ENCODE measurements at places on chromosomes 5 and 9.
A peak's percentile ranks its signal among the peaks of the same experiment; 100 is the strongest.

DNA sequence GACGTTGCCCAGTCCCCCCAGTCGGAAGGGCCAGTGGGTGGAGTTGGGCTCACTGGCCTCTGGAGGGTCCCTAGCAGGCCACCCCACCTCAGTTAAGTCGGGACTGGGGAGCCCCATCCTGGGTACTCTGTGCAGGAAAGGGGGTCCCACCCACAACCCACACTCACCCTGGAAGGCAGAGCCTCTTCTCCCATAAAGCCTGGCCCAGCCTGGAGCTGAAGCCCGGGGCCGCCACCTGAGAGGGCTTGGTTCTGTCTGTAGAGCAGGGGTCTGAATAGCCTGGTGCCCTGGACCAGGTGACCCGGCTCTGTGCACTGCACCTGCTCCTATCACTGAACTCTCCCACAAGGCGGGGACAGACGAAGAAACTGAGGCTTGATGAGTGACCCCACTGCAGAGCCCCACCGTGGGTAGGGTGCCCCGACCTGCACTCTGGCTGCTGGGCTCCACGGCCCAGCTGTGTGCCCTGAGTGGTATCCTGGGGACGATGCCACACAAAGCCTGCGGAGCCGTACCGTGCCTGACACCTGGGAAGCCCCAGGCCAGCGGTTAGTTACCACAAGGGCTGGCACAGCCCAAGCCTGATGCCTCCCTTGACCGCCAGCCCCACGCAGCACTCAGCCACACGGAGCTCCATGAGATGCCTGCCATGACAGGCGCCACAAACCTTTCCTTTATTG, 7.3 kb downstream of the PTGES2 start:
- DNase-seq: no peak

- no peak for DNase-seq
These were observed 291.7 kb downstream of the TRPM3 start for GRCh38 chr9:70829591-70830265.

- peak; percentile 68 for DNase-seq
These were observed 117.2 kb downstream of the INVS start for GRCh38 chr9:100216178-100216787.

DNA sequence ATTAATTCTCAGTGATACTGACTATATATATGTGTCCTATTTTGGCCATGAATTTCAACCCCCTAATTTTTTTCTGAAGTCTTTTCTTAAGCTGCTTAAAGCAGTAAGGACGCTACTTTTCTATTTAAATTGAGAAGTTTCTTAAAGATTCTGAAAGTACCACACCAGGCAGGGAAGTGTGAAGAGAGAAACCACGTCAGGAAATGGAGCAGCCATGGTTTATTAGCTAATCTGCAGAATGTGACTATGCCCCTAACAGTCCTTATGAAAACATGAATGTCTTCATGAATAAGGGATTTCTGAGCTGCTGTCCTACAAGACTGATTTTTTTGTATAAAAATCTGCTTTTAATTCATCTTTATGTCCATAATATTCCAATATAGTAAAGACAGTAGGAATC, 1724.3 kb upstream of the C9orf72 start:
- no peak for DNase-seq

GRCh38 chr9:17134396-17135294, at the start of gene CNTLN:
Gene CNTLN, plus strand, starts transcription at chr9:17135040. Its CDS starts 26 bp downstream, at chr9:17135066.
- peak; percentile 41 for DNase-seq

GRCh38 chr5:1523480-1523792, 324 bp downstream of the LPCAT1 start:
- no peak for DNase-seq

DNA sequence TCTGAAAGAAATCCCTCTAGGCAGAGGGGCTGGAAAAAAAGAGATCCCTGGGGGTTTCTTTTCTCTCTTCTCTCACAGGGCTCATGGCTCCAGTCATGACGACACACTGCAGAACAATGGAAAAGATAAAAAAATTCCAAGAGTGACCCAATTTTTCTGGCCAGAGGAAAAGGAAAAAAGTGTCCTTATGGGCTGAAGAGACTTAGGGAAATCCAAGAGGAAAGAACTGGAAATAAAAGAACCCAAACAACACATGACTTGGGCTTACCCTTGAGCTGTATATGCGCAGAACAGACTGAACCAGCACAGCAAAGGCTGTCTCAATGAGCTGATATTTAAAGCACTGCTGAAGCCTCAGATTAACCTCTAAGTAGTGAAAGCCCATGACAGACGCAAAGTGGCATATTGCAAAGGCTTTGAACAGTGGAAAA, 102.4 kb downstream of the SMIM23 start:
- DNase-seq: no peak

DNA sequence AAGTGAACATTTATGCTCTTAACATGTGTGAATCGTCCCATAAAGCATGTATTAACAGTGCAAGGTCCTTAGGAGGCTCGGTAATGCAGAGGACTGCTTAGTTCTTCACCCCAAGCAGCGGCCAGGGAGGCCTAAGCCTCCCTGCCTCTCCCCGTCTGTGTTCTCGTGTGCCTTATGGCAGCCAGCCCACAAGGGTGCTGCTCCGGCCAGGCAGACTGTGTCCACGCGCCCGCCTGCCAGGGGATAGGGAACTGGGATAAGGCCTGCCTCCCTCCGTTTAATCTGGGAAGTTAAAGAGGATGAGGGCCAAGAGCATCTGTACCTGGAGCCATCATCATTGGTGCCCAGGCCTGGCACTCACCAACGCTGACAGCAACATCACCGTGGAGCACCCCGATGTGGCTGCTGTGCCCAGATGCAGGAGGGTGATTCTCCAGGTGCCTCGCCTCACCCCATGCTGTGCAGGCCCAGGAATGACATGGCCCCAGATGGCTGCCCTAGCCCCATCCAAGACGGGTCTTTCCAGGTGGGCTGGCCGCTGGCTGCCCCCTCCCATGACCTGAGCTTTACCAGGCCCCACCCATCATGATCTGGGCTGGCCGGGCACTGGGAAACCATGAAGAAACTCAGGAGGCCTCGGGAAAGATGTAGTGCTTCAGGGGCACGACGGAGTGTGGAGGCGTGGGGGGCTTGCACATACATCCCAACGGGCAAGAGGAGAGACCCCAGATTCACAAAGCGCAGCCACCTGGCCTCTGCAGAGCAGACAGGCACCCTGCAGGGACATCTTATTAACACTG, 35.6 kb upstream of the SUSD3 start:
- no peak for DNase-seq

GRCh38 chr9:72924154-72924790, 28.6 kb downstream of the ALDH1A1 start:
- no peak for DNase-seq

- DNase-seq: no peak
These were observed 7.7 kb upstream of the TTC23L start for GRCh38 chr5:34831303-34831702.

DNA sequence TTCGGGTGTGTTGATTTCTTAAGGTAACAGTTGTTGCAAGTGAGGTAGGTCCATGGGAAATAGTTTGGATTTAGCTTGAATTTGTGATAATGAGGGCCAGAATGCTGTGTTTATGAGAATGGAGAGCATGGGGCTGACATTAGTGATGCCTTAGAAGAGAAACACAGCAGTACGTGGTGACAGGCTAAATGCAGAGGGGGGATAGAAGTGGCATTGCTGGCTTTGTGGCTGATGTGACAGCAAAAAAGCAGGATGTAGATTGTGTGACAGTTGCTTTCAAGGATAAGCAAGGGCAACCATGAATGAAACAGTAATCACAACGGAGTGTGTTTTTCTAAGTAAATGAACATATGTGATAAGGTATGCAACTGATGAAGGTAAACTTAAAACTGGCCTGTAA, 103.4 kb upstream of the SGCD start:
- DNase-seq: no peak

DNA sequence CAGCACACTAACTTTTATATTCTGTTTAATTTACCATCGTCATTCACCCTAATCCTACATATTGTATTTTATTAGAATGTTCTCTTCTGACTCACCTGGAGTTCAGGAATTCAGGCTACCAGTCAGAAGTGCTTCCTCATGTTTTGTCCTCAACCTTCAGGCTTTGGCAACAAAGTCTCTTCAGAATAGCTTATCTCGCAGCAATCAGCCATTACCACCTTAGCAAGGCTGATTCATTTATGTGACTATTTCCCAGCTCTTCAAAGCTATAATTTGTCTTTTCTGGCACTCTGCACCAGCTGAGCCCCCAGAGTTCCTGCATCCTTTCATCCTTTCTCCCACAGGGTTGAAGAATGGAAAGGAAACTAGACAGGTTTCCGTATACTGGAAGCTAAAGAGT, 365.5 kb upstream of the CDH18 start:
- no peak for DNase-seq

- no peak for DNase-seq
These were observed 390.5 kb downstream of the ZNF608 start for GRCh38 chr5:124355928-124356327.

DNA sequence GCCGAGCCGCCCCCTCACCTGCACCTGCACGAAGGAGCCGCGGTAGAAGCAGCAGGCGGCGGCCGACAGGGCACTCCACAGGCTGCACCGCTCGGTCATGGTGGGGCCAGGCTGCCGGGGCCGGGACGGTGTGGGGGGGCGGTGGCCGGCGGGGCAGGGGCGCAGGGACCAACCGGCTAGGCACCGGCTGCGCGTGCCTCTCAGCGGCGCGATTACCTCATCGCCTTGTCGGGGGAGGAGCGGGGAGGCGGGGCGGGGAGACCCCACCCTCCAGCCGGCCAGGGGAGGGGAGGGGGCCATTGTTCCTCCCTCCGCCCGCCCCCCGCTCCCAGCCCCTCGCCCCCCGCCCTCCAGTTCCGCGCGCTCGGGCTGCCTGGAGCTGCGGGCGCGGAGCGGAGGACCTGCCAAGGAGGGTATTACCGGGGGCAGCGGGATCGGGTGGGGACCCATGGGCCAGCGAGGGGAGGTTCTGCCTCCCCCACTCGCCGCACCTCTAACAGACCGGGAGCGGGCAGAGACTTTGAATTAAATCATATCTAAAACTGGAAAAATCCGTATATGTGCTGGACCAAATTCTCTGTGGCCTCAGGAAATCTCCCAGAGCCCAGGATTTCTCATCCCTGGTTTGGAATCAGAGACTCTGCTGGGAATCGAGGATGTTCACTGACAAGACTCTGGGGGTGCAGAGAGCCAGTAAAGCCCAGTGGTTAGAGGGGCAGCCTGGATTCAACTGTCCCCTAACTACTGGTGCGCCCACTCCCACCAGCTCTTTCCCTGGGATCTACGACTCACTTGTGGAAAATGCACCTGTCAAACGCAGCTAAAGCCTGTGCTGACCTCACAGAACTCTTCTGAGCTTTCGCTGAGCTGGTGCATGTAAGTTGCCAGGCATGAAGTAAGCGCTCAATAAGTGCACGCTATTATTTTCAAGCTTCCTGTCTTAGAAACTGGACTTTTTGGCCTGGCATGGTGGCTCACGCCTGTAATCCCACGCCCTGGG, 20.3 kb upstream of the TOR2A start:
- no peak for DNase-seq

DNA sequence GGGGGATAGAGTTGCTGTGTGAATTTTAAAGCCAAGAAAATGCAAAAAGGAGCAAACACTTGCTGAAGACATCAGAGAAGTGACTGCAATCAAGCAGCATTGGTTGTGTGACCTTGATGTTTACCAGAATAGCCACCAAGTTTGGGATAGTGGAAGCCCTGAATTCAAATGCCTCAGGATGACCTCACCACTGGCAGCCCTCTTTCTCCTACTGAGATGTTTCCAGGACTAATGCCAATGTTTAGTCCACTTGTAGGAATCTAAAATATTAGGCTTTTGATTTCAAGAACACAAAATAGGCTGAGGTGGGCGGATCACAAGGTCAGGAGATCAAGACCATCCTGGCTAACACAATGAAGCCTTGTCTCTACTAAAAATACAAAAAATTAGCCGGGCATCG, 112.2 kb upstream of the NUDT12 start:
- DNase-seq: no peak

GRCh38 chr5:14357851-14358250, 214.7 kb downstream of the TRIO start:
- no peak for DNase-seq

DNA sequence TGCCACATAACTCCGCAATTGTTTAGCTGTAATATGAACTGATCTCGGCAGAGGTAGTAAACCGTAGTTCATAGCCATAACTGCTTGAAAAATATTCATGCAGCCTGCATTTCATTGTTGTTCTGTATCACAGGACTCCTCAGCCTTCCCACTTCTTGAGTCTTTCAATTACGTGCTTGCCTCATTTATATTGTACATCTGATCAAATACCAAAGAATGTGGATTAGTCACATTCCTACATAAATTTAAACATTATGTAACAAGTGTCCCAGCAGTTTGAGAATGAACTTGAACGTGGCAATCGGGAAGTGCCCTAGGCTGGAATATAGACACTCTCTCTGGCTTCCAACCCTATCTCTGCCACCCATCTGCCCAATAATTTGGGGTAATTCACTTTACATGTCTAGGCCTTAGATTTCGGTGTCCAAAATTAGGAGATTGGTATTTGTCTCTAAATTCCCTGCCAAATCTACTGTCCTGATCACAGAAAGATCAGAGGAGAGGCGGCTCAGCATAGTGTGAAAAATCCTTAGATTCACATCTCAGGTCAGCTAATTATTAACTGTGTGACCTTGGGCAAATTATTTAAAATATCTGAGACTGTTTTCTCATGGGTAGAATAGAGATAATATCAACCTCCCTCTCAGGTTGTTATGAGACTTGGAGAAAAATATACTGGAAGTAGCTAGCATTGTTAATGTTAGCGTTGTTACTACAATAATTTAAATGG, 215.1 kb upstream of the RFX3 start:
- no peak for DNase-seq

DNA sequence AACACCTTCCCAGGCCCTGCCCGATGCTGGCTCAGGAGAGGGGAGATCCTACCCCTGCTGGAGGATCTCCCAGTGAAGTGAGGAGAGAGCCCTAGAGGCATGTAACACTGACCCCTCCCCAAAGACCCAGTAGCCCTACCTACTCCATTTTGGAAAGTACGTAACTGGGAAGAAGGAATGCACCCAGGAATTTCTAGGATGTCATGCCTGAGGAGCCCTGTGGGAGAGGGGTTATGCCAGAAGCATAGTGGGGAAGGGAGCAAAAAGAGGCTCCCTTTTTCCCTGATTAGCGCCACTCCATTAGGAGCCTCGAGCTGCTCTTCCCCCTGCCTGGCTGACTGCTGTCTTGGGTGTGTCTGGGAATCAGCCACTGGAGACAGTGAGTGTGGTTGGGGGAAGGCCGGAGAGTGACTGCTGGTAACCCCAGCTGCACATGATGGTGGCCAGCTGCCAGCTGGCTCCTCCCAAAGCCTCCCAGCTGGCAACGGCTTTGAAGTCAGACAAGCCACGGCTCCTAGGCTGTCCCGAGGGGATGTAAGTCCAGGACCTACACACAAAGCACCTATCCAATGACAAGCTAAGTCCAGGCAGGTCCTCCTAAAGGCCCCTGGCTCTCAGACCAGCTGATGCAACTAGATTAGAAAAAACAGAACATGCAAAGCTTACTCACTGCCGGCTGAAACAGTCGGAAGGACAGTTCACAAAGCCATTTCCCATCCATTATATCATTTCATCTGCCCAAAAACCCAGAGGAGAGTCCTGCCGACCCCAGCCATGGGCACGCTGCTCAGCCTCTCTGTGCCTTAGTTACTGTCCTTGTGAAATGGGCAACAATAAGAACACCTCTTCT, 136.5 kb upstream of the ABCA1 start:
- no peak for DNase-seq
